ENCODE measurements at places on chromosomes 7 and 10. TPM values are rescaled to one million over a fixed set of nuclear protein-coding genes. Genes with fewer than 3 reads are reported as not detected.

- no peak for DNase-seq
Measured at GRCh38 chr7:91068136-91068795, 196.0 kb upstream of the FZD1 start.

DNA sequence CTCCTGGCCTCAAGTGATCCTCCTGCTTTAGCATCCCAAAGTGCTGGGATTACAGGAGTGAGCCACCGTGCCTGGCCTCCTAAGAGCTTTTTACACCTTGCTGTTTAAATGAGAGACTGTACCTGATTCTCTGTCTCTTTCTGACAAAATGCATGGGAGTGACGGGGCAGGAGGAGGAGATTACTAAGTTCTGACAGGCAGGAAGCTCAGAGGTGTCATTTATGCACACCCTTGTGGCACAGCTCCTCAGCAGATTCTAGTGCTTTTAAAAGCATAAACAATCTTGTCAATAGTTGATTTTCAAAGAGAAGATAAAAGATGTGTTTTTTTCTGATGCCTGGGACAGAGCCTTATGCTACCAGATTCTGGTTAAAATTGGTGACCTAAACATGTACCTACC, 39.7 kb upstream of the STEAP4 start:
- no peak for DNase-seq

GRCh38 chr7:148241700-148242293, 348.8 kb upstream of the C7orf33 start:
- no peak for DNase-seq

GRCh38 chr7:142866361-142867096, 11.7 kb downstream of the EPHB6 start:
- no peak for DNase-seq

DNA sequence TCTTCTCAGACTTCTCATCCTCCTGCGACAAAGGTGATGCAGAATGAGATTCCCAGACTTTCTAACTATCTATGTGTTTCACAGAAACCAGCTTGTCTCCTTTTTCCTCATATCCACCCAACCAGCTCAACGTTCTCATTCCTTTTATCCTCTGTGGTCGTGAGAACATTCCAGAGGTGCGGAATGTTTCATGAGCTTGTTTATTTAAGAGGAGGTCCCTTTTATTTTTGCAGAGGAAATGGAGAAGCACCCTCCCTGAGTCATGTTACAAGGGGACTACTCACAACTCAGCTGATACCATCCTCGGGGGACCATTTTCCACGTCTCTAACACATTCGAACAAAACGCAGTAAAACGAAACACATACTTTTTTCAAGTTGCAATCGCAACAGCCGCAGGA, 93.2 kb downstream of the ZRANB1 start:
- no peak for DNase-seq

DNA sequence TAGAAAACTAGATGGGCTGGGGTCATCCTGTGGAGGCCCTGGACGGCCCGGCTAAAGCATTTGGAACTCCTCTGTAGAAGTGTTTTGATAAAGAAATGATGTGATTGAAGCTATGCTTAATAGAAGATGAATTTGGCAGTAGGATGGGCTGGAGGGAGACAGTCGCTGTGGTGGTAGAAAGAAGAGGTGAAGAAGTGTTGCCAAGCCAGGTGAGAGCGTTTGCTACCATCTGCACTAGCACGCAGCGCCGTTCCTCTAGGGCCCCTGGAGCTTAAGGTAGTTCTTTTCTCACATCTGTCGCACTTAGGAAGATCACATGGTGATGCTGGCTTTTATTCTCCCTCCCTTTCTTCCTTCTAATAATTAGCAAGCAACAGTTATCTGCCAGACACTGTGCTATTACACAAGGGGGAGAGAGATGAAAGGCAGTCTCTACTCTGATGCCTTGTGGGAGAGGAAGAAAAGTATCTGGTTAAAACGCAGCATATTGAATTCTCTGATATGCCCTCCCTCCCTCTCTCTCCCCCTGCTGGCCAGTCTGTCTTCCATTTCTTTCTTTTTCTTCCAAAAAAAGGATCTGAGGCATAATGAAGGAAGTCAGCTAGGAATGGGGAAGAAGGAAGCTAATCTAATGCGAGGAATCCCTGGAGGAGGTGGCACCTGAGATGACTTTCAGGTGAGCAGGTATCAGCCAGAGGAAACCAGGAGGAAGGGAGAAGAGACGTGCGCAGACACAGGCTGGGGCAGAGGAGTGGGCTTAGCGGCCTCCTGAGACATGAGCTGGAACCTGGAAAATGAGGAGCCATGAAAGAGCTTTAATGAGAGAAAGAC, 162.3 kb upstream of the KLF14 start:
- no peak for DNase-seq

GRCh38 chr7:86091369-86091768, 552.3 kb upstream of the GRM3 start:
- DNase-seq: no peak

DNA sequence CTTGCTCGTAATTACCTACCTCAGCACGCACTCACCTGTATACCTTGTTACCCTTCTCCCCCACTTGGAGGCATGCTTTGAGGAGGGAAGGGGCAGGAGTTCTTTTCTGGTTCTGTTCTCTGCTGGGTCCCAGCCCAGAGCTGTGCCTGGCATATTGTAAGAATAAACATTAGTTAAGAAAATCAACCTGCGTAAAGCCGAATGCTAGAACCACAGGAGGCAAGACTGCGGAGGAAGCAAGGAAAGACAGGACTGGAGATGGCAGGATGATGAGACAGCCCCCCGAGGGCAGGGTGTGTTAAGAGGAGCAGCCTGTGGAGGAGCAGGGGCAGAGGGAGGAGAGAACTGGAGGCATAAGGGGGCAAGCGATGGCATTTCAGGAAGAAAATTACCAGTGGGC, 9.5 kb downstream of the C10orf53 start:
- DNase-seq: no peak

GRCh38 chr7:30548845-30549244, 44.2 kb upstream of the GGCT start:
- peak; percentile 79 for DNase-seq

DNA sequence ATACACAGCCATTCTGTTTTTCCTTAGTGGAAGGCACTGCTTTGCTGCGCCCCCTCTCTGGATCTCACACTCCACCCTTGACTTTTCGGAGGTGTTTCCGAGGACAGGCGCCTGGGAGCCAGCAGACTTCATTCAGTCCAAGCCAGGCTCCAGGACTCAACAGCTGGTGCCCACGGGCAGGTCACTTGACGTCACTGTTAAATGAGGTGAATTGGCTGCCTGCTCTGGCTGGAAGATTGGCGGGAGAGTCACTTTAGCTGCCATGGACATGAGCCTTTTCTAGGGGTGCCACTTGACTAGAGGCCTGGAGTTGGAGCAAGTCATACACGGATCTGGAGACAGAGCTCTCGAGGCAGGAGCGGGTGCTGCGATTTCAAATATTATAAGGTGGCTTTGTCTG, 3.2 kb downstream of the HTRA1 start:
- no peak for DNase-seq

- no peak for DNase-seq
Measured at GRCh38 chr10:11647676-11648075, 36.2 kb upstream of the USP6NL start.

DNA sequence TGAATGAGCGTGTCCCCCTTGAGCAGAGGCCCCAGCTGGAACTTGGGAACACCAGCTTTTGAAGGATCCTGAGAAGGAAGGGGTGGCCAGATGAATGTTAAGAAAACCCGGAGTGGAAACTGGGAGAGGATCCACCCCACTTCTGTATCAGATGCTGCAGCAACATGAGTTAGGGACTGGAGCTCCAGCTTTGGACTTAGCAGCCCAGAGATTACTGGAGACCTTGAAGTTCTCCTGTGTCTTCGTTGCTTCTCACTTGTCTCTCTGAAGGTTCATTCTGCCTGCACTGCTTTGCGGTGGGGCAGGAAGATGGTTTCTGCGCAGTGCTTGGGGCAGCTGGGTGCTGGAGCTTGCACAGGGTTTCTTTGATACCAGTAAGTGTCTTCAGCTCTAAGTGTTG, 9.3 kb downstream of the TMEM248 start:
- no peak for DNase-seq

DNA sequence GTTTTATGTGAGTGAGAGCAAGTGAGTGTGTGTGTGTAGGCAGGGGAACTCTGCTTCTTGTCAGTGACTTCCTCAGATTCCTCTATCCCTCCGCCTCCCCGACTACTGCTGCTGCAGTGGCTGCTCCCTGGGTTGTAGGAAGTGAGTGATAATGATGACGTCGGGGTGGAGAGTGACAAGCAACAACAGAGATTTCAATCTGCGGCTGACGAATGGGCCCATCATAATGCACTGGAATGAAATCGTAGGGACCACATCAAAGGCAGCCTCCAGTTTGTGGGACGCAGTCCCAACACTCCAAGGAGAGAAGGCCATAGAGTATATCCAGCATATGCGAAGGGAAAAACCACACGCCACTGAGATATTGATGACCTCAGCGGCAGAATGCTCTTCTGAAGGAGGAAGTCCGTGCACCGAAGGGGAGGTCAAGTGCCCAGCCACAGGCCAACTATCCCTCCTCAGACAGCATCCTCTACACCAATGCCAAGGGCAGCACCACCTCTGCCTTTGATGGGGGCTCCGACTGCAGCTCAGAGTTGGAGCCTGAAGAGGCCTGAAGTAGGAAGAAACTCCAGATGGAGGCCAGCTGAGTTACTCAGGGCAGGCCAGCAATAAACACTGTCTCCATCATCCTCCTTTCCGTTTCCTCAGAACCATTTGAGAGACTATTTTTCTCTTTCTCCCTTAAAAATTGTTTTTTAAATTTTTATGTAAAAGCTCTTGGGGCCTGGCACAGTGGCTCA, 11.3 kb upstream of the STMP1 start:
- DNase-seq: peak; percentile 44

DNA sequence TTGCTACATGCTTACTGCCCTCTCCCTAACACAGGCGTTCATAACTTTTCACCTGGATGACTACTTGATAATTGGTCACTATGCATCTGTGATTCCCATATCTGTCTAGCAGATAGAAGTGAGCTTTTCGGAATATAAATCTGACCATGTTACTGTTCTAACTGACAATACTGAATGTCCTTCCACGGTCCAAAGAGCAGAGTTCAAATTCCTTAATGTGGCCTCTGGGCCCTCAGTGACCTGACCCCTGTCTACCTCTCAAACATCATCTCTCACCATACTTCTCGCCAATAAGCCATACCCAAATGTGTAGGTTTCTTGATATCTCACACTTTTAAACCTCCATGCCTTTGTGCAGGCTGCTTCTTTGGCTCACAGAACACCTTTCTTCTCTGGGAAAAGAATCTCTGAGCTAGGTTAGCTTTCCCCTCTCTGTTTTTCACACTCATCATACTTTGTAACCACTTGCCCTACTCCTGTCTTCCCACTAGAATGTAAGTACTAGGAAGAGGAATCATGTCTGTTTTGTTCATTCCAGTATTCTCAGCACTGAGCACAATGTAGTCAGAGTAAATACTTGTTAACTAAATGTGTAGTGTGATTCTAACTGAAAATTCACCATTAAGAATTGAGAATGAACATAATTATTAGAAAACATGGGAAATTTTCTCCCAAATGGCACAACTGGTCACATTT, 39.2 kb upstream of the LRRC17 start:
- no peak for DNase-seq

- no peak for DNase-seq
Measured at GRCh38 chr7:123872908-123873307, 27.9 kb downstream of the HYAL4 start.

- DNase-seq: no peak
Measured at GRCh38 chr10:26952094-26952493, 91.3 kb upstream of the ABI1 start.

- no peak for DNase-seq
Measured at GRCh38 chr7:129775695-129776361, 164.3 kb downstream of the NRF1 start.

- DNase-seq: no peak
Measured at GRCh38 chr7:54824655-54825054, 65.6 kb upstream of the SEC61G start.

DNA sequence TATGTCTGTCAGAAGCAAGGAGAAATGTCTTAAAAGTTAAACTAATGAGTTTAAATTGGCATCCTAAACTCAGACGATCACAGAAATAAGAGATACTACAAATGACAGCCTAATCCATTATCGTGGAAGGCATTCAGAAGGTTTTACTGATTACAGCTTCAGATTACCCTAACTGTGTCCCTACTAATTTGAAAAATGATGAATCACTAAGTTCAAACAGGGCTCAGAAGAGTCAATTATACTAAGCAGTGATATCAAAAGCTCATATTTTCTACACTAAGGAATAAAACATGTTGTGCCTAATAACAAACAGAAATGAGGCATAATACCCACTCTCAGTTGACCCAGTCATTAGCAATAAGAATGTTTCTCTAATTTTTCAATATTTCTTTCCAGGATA, 152.0 kb upstream of the NRBF2 start:
- no peak for DNase-seq

GRCh38 chr7:148866362-148866761, 17.7 kb downstream of the EZH2 start:
- DNase-seq: no peak

GRCh38 chr10:61408105-61408504, 45.1 kb downstream of the TMEM26 start:
- DNase-seq: no peak

DNA sequence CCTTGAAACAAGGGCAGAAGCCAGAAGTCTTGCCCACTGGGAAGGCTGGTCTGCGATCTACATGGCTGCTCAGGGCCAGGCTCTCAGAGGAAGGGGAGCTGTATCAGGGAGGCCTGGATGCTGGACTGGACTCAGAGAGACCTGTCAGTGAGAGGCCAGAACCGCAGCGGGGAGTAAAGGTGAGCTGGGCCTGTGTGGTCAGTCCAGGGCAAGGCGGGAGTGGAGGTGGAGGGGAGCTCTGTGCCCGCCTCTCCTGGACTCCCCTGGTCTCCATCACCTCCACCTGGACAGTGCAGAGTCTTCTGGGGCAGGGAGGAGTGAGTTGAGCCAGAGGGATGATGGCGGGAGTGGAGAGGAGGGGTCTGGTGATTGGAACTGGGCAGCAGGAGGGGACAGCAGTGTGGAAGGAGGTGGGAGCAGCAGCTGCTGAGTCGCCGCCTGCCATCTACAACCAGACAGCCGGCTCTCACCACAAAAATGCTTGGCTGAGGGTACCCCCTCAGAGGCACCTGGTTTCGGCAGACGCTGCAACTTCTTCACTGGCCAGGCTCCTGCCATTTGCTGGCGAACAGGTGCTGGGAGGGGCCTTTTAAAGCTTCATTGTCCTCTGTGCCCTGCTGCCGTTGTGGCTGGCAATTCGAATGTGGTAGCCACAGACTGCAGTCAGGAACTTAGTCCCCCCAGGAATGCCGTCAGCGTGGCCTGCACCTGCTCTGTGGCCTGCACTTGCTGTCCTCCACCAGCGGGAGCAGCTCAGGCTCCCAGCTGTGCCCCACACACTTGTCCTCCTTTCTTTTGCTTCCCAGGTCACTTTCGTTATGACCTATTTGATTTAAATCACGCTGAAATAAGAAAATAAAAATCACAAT, 3.5 kb downstream of the RASSF4 start:
- peak; percentile 27 for DNase-seq

KNDC1 gene
- total RNA-seq: 0.35 TPM

EPO gene
- total RNA-seq: 1.7 TPM

FXYD4 gene
- not detected for total RNA-seq

H2BK1 gene
- total RNA-seq: not detected

CYP2C19 gene
- total RNA-seq: 0.44 TPM

PDK4 gene
- total RNA-seq: 57.4 TPM

C10orf105 gene
- total RNA-seq: not detected

PNLIPRP1 gene
- 4,088 TPM for total RNA-seq

THNSL1 gene
- total RNA-seq: 2.5 TPM
